ENCODE measurements at places on chromosomes 4 and X. TPM values are rescaled to one million over a fixed set of nuclear protein-coding genes. Genes with fewer than 3 reads are reported as not detected.

BEX2 gene
- total RNA-seq: 26.1 TPM

IL21 gene
- 0.19 TPM for total RNA-seq

CT45A5 gene
- total RNA-seq: not detected

BLTP1 gene
- total RNA-seq: 27.1 TPM

CD40LG gene
- total RNA-seq: 9.2 TPM

DNA sequence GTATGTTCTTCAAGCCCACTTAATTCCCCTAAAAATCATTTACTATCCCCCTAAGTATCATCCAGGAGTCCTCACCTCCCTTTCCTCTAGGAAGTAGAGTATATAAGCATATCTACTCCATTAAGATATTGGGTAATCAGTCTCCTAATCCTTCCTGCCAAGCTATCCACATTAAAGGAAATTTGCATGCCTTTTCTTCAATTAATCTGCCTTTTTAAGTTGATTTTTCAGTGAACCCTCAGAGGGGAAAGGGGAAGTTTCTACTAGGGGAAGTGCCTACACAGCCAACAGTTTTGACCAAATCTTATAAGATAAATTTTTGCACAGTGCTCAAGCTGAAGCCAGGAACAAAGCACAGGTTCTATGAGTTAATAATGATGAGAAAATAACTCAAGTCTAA lies 222.8 kb downstream of the NLGN4X start:
- no peak overlapping the region for H3K27ac ChIP-seq
- no peaks in the 10 kb centered on the region for H3K27me3 ChIP-seq
- no peaks in the 10 kb centered on the region for H3K4me1 ChIP-seq
- no peak overlapping the region for H3K4me3 ChIP-seq
- no peaks in the 10 kb centered on the region for H3K36me3 ChIP-seq
- no peak for DNase-seq

DNA sequence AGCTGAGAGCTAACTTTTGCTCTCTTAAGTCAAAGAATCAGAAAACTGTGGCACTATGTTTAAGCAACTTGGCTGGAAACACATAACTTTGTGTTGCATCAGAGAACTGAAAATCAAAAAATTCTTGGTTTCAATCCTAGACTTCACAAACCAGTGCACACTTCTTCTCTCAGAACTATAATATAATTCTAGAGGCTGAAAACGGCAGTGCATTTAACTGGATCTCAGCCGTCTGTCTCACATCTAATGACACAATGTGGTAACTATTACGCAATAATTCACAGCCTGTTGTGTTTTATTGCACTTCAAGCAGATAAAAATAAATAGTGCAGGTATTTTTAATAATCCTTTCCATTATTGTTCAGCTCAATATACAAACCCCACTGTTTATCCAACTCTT lies 260.6 kb upstream of the DIAPH2 start:
- H3K27me3 ChIP-seq: no peaks in the 10 kb centered on the region
- no peaks in the 10 kb centered on the region for H3K4me1 ChIP-seq

GRCh38 chr4:46656071-46656470 lies 253.0 kb downstream of the COX7B2 start:
- H3K4me1 ChIP-seq: no peaks in the 10 kb centered on the region
- no peak overlapping the region for H3K27ac ChIP-seq
- no peak overlapping the region for H3K4me3 ChIP-seq

DNA sequence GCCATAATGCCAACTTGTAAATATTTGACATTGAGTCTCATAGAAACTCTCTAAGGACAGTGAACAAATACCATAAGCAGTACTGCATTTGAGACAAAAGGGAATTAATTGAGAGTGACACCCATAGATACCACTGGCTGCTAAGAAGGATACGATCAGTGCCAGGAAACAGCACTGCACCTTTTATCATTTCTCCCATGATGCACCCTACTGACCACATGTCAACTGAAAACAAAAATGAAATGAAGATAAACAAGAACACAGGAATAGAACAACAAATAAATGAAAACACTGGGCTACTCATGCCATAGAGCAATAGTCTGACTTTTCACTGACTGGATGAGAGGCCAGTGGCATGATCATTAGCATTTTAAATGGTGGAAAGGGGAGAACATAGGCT lies 270.8 kb downstream of the MAPK10 start:
- no peaks in the 10 kb centered on the region for H3K4me1 ChIP-seq
- H3K4me3 ChIP-seq: no peak overlapping the region
- no peak overlapping the region for H3K27ac ChIP-seq
- no peaks in the 10 kb centered on the region for H3K27me3 ChIP-seq
- H3K36me3 ChIP-seq: no peaks in the 10 kb centered on the region
- no peak for DNase-seq

DNA sequence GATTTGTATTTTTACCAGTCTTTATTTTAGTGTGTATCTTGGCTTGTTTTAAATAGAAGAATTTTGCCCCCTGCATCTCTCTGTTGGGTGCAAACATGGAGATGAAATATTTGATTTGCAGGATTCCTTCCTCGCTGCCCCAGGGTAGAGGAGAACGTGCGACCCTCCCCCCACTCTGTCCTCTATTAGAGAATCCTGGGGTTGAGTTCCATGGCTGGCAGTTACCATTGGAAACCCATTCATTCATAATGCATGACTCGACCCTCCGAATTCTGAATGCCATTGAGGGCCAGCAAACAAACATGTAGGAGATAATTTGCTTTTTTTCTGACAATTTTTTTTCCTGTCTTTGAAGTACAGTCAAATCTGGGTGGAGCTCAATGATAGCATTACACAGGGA lies 53.7 kb downstream of the TRIM2 start:
- H3K27me3 ChIP-seq: no peaks in the 10 kb centered on the region
- DNase-seq: no peak
- H3K27ac ChIP-seq: no peak overlapping the region
- no peaks in the 10 kb centered on the region for H3K36me3 ChIP-seq
- peaks cover 9% of the 10 kb centered on the region for H3K4me1 ChIP-seq
- H3K4me3 ChIP-seq: no peak overlapping the region

- no peak overlapping the region for H3K27ac ChIP-seq
- no peak for DNase-seq
- H3K4me1 ChIP-seq: no peaks in the 10 kb centered on the region
- no peaks in the 10 kb centered on the region for H3K27me3 ChIP-seq
- no peak overlapping the region for H3K4me3 ChIP-seq
- no peaks in the 10 kb centered on the region for H3K36me3 ChIP-seq
These were observed 41.1 kb upstream of the PDLIM3 start for GRCh38 chr4:185576314-185576961.

- no peaks in the 10 kb centered on the region for H3K36me3 ChIP-seq
- no peak overlapping the region for H3K4me3 ChIP-seq
- H3K4me1 ChIP-seq: no peaks in the 10 kb centered on the region
- no peaks in the 10 kb centered on the region for H3K27me3 ChIP-seq
These were observed 17.8 kb downstream of the ZNF81 start for GRCh38 chrX:47854474-47854873.

- no peak overlapping the region for H3K4me3 ChIP-seq
- DNase-seq: no peak
- no peaks in the 10 kb centered on the region for H3K27me3 ChIP-seq
- H3K36me3 ChIP-seq: no peaks in the 10 kb centered on the region
- H3K4me1 ChIP-seq: peaks cover 5% of the 10 kb centered on the region
These were observed 2.8 kb upstream of the CTSO start for GRCh38 chr4:155956461-155956860.

- no peaks in the 10 kb centered on the region for H3K36me3 ChIP-seq
- H3K27me3 ChIP-seq: no peaks in the 10 kb centered on the region
- H3K4me3 ChIP-seq: no peak overlapping the region
- H3K4me1 ChIP-seq: no peaks in the 10 kb centered on the region
These were observed 158.3 kb downstream of the PALLD start for GRCh38 chr4:168655182-168655581.

GRCh38 chr4:81490403-81491160 lies 18.9 kb upstream of the RASGEF1B start:
- H3K27ac ChIP-seq: no peak overlapping the region
- peaks cover 6% of the 10 kb centered on the region for H3K4me1 ChIP-seq
- H3K4me3 ChIP-seq: no peak overlapping the region
- H3K36me3 ChIP-seq: no peaks in the 10 kb centered on the region

GRCh38 chr4:155535802-155536454 lies 130.7 kb upstream of the GUCY1A1 start:
- no peaks in the 10 kb centered on the region for H3K36me3 ChIP-seq
- no peak for DNase-seq
- H3K27ac ChIP-seq: no peak overlapping the region
- H3K4me1 ChIP-seq: no peaks in the 10 kb centered on the region
- no peak overlapping the region for H3K4me3 ChIP-seq

- no peaks in the 10 kb centered on the region for H3K4me1 ChIP-seq
- no peak for DNase-seq
- no peak overlapping the region for H3K4me3 ChIP-seq
These were observed 27.2 kb upstream of the GPR34 start for GRCh38 chrX:41661366-41662095.

GRCh38 chr4:99645036-99645435 lies 12.6 kb downstream of the C4orf54 start:
- DNase-seq: no peak
- H3K4me3 ChIP-seq: no peak overlapping the region
- H3K4me1 ChIP-seq: no peaks in the 10 kb centered on the region
- no peak overlapping the region for H3K27ac ChIP-seq

GRCh38 chr4:25356068-25356467 lies 21.0 kb upstream of the ANAPC4 start:
- peaks cover 3% of the 10 kb centered on the region for H3K36me3 ChIP-seq
- H3K4me3 ChIP-seq: no peak overlapping the region
- H3K4me1 ChIP-seq: no peaks in the 10 kb centered on the region
- DNase-seq: no peak
- no peak overlapping the region for H3K27ac ChIP-seq

Data from thymus (tissue), 14 donors.